ENCODE measurements at places on chromosomes 4 and X.

- no peak for DNase-seq
Measured at GRCh38 chrX:132169554-132169953, 41.7 kb upstream of the FRMD7 start.

- DNase-seq: no peak
Measured at GRCh38 chr4:184748251-184748652, 14.4 kb upstream of the CENPU start.

DNA sequence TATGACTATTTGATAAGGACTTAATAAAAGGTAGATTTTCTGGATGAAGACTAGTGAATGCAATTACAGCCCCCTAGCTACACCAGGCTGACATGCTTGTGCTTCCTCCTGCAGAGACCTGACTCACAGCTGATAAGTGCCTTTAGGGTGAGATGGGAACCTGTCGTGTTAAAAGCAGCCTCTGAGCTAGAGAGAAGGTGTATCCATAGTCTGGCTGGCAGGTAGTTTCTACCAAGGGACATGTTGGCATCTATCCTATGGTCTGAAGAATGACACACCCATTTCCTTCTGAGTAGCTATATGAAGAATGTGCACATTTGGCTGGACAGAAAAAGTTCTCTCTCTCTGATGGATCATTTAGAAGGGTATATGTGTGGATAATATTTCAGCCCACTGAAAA is 64.1 kb downstream of the PARM1 start:
- no peak for DNase-seq

DNA sequence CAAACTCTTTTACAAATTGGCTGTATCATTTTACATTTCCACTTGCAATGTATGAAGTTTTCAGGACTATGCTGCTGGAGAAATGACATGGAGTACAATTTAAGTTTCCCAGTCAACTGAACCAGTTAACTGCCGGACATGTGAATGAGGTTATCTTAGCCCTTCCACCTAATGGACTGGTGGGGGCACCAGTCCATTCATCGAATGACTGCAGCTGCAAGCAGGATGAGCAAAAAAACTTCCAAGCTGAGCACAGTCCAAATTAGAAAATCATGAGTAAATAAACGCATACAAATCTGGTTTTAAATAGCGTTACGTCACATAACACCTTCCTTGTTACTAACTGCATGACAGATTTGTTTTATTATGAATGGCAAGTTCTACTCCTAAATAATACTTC is 1131.5 kb downstream of the PCDH18 start:
- DNase-seq: no peak

DNA sequence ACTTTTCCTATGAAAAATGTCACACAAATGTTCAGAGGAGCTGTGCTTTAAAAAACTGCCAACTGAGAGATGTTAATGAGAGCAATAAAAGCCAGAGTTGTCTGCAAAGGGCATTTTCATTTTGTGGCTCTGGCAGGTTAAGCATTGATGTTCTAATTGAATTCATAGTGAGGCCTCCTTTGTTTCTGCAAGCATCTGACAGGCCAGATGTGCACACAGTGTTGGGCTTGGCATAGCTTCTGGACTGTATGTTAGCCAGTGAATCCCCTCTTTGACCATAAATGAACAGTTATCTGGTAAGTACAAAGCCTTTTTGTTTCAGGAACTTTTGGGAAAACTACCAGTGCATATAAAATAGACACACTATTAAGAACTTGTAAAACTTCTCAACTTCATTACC is 81.9 kb downstream of the JADE3 start:
- no peak for DNase-seq

DNA sequence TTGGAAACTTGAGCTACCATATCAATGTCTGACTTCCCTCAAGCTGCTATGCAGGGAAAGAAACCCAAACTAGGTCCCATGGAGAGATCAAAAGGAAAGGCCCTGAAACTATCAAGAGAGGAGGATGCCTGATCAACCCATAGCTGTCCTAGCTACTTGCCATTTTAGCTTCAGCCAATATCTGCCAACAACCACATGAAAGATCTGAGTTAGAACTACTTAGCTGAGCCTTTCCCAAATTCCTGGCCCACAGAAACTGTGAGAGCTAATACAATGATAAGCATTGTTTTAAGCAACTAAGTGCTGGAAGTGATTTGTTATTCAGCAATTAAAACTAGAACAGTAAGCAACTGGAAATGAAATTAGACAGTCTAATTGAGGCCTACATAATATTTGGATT is 6.3 kb upstream of the ARHGEF38 start:
- DNase-seq: no peak

GRCh38 chrX:9907645-9908387 is 59.3 kb upstream of the CLDN34 start:
- DNase-seq: no peak

GRCh38 chr4:181728305-181728966 is 514.8 kb upstream of the TENM3 start:
- no peak for DNase-seq

- no peak for DNase-seq
Measured at GRCh38 chr4:41181037-41181436, 33.3 kb downstream of the APBB2 start.

GRCh38 chr4:186642998-186643397 is 80.7 kb downstream of the FAT1 start:
- no peak for DNase-seq

DNA sequence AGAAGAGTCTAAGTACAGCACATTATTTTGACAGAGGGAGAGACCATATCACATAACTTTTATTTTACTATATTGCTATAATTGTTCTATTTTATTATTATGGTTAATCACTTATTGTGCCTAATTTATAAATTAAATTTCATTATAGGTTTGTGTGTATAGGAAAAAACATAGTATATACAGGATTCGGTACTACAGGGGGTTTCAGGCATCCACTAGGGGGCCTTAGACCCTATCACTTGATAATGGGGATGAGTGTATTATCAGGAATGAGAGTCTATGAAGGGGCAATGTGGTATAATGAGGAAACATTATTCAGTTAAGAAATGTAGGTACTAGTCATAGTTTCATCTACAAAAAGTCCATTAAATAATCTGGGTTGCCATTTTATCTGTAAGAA is 833.1 kb downstream of the C4orf33 start:
- peak; percentile 10 for DNase-seq

DNA sequence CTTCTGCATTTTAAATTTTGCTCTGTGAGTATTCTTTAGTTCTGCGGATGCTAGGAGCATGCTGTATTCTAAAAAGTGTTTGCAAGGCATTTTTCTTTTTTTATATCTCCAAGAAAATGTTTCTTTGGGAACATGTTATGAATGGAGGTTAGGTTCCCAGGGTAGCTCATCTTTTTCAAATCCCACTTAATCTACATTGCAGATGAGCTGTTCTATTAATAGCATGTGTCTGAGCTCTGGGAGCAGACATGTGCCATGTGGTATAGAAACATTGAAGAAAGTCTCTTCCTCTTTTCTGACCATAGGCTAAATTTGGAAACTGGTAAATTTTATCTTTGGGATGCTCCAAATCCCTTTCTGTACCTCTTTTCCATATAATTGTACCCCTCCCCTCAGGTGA is 23.2 kb downstream of the DIAPH2 start:
- DNase-seq: no peak

DNA sequence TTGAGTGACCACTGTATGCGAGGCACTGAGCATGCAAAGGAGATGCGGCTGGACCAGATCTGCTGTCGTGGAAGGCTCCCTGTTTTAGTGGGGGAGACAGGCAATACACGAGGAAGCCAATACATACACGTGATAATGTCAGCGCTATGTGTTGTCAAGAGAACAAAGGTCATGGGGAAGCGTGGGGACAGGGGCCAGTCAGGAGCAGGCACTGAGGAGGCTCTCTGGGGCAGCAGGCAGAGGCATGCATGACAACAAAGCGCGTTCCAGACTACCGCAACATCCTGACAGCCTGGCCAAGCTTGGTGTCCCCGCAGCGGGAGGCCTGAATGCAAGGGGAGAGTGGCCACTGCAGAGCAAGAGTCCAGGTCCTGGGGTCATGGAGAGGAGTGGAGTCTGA is 61.9 kb downstream of the DCTD start:
- DNase-seq: no peak

DNA sequence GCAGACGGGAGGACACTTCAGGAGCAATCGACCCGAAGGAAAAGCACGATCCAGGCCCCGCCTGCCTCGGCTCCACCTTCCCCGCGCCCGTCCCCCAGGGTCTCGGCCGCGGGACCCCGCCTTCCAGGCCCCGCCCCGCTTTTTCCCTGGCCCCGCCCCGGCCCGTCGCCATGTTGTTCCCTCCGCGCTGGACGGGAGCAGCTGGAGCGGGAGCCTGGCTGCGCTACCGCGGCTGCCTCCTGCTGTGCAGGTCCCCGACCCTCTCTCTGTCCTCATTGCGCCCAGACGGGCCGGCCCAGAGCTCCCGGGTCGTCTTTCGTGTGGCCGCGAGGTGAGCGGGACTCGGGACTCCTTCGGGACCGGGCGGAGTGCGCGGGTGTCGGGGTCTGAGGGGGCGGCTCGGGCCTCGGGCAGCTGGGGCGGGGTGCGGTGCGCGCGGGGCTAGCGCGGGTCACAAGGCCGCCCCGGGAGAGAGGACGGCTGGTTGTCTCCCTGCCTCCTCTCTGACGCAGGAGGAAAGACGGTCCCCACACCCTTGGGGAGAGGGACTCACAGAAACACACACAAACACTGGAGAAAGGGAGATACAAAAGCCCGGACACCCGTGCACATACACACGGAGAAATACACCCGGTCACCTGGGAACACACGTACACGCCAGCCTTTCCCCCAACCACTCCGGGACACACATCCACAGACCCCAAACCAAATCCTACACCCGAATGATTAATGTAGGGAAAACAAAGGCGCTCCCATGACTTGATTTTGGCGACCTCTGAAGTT is at the start of gene RAB9A:
TSS of gene RAB9A (plus strand) at position 171 of the 783 bp plus-strand sequence. CDS start 19,619 bp downstream, outside the sequence.
- peak; percentile 31 for DNase-seq

- no peak for DNase-seq
Measured at GRCh38 chrX:82742351-82742750, 765.7 kb upstream of the POU3F4 start.

GRCh38 chr4:151600432-151600831 is 160.4 kb downstream of the GATB start:
- DNase-seq: no peak

GRCh38 chr4:43244688-43245382 is 352.3 kb downstream of the GRXCR1 start:
- no peak for DNase-seq

DNA sequence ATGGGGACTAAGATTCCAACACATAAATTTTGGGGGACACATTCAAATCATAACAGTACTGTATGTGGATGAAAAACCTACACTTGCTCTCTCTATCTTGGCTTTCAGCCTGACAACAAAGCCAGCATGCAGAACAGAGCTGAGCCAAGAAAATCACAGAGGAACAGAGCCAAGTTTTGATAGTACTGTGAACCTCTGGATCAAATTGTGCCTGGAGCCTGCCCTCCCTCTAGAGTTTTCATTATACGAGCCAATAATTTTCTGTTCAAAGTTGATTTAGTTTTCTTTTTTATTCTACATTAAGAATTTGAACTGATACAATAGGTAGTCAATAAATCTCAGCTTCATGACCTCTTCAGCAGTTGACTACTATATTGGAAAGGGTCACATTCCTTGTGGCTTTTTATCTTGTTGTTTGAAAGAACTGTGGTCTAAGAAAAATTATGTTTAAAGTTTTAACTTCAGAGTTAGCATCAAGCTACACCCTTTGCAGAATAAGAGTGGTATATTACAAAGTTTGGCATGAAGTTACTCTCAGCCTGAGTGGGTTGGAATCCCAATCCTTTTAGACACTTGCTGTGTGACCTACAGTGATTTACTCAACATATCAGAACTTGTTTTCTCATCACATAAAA is 31.1 kb downstream of the GRID2 start:
- no peak for DNase-seq

DNA sequence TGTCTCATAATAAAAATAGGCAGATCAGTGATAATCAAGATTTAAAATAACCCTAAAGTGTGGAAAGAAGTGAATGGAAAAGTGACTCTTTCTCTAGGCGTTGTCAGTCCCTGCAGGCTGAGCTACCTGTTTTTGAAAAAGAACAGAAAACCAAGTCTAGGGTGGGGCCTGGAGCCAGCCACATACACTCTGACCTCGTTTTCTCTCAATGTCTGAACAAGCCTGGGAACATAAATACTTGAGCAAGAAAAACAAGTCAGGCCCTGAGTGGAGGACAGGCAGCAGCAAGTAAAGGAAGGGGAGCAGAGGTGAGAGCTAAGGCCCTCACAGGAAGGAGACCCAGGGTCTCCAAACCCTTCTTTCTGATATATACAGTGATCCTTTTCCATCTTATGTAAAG is 91.7 kb upstream of the HPF1 start:
- DNase-seq: no peak

DNA sequence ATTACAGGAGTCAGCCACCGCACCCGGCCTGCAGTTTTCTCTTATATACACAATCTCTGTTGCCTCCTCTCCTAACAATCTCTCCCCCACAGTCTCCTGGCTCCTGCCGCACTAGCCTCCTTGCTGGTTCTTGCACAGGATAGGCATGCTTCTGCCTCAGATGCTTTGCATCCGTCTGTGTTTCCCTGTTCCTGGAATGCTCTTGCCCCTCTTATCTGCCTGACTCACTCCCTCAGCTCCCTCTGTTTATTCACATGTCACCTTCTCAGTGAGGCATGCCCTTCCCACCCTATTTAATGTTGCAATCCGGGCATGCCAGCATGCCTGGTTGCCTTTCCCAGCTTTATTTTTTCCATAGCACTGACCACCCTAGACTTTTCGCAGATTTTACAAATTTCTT is 161.9 kb downstream of the PHF8 start:
- no peak for DNase-seq

DNA sequence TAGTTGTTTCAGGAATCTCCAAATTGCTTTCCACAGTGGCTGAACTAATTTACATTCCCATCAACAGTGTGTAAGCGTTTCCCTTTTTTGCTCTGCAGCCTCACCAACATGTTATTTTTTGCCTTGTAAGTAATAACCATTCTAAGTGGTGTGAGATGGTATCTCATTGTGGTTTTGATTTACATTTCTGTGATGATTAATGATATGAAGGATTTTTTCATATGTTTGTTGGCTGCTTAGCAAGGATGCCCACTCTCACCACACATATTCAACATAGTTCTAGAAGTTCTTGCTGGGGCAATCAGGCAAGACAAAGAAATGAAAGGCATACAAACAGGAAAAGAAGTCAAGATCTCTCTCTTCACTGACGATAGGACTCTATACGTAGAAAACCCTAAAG is 472.4 kb downstream of the ZNF674 start:
- no peak for DNase-seq

GRCh38 chr4:7843831-7844593 is 95.6 kb downstream of the AFAP1 start:
- DNase-seq: peak; percentile 47

DNA sequence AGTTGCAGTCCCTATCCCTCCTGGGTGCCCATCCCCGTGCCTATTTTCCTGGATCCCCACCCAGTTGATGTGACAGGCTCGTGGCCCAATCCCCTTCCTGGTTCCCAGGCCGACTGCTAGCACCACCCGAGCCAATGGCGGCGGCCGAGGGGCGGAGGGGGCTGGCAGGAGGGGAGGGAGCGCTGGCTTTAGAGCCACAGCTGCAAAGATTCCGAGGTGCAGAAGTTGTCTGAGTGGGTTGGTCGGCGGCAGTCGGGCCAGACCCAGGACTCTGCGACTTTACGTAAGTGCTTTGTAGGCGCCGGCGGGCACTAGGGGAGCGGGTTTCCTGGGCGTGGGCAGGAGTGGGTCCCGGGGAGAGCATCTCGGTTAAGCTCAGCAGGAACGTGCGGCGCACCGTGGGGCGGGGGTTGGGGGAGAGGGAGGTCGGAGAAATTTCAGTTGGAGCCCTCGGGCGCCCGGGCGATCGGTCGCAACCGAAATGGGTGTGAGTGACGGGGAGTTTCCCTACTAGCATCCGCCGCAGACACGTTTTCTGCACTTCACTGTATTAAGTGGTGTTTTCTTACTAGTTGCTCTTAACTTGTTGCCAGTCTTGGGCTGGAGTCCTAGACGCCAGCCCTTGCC is at the start of gene PLS3:
TSS of gene PLS3 (plus strand) at position 197 of the 627 bp plus-strand sequence. CDS start 49,077 bp downstream, outside the sequence.
- no peak for DNase-seq
